Right renal pelvis (tissue), 4 donors: ENCODE measurements at places on chromosomes 13 and 19. TPM values are rescaled to one million over a fixed set of nuclear protein-coding genes. Genes with fewer than 3 reads are reported as not detected.

DNA sequence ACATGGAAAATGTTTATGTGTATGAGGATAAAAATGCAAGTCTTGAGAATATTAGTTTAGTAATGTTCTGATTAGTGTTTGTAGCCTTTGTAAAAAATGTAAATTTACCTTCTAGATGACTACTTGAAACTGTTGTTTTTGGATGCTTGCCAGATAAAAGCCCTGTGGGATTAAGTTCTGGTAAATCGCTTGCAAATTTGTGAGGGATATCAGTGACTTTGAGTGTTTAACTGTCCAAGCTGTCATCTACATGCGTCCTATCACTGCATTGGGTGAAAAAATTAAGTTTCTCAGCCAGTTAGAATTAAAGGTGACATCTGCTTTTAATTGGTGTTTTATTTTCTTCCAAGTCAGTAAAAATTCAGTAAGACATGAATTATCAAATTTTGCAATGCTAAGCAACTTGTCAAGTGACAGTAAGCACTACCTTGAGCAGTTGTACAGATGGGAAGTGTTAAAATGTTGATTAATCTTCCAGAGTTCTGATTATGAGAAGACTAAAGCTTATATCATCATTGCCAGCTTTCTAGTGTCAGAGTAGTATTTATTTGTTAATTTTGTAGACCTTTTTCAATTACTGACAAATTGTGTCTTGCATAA is 88.0 kb downstream of the PCCA start:
- no peak for DNase-seq

GRCh38 chr13:28258417-28258816 is 120.1 kb downstream of the PAN3 start:
- no peak for DNase-seq

GRCh38 chr13:30877335-30877734 is 28.7 kb upstream of the MEDAG start:
- DNase-seq = no peak

DNA sequence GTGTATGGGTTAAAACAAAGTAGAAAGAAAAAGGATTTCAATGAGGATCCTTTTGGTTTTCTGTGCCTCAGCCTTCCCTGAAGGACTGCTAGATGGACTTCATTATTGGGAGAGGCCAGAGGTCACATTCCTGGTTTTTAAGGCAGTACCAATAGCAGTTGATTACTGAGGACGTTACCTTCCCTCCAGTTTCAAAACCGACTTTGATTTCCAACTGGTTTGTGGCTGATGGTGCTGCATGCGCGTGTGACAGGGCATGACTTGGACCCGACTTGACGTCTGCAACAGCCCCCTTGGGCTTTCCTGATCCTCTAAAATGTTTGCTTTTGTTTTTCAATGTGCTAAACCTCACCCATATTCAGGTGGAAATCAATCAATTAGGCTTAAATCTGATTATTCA is 314.3 kb upstream of the ARGLU1 start:
- DNase-seq = no peak

GRCh38 chr13:86080340-86080995 is 281.2 kb upstream of the SLITRK6 start:
- DNase-seq = no peak

DNA sequence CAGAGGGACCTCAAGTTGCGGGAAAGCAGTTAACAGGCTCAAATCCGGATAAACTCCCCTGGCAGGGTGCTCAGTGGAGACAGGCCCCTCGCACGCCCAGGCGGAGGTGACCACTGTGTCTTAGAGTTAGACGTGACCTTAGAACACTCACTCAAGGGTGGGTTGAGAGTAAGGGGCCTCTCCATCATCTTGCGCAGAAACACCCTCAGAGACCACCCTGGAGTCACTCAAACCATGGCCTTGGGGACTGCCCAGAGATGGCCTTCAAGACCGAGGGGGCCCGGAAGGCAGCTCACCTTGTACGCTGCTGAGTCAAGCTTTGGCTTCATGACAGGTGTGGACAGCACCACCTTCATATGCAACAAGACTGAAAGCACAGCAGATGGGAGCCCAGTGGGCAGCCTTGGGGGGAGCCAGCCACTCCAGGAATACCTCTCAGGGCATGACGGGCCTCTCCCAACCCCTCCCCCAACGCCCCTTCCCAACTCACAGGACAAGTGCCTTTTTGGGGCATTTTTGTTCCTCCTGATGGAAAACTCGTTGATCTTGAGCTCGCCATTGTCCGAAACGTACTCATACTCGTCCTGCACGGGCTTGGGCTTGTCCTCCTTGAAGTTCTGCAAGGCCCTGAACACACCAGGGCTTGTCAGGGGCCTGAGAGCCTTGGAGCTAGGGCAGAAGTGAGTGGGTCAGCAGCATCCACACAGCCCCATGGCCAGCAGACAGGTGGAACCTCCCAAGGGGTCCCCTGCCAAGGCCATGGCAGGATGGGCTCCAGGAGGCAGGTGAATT is 229.2 kb downstream of the TUBA3C start:
- DNase-seq = no peak

DNA sequence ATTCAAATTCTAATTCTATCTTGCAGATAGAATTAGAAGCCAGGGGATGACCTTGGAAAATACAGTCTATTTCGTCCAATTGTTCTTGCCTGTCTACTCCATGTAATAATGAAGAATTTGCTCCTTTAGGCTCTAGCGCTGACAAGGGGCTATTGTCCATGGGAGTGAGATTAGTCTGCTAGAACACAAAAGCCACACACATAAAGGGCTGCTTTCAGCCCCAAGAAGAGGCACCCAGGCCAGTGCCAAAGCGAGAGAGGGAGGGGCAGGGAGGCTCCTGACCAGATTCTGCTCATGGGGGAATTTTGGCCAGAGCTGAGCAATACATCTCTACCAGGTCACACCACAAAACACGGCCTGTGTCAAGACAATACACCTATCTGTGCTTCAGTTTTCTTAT is 1306.9 kb downstream of the UQCRFS1 start:
- DNase-seq = no peak

KIR3DL1 gene
- polyA plus RNA-seq = not detected

CYP4F8 gene
- not detected for polyA plus RNA-seq

KASH5 gene
- polyA plus RNA-seq = not detected

RGL3 gene
- polyA plus RNA-seq = 94.8 TPM

HSPB6 gene
- 30.4 TPM for polyA plus RNA-seq
